ENCODE measurements at places on chromosomes 1 and 21.
A peak's percentile ranks its signal among the peaks of the same experiment; 100 is the strongest.

DNA sequence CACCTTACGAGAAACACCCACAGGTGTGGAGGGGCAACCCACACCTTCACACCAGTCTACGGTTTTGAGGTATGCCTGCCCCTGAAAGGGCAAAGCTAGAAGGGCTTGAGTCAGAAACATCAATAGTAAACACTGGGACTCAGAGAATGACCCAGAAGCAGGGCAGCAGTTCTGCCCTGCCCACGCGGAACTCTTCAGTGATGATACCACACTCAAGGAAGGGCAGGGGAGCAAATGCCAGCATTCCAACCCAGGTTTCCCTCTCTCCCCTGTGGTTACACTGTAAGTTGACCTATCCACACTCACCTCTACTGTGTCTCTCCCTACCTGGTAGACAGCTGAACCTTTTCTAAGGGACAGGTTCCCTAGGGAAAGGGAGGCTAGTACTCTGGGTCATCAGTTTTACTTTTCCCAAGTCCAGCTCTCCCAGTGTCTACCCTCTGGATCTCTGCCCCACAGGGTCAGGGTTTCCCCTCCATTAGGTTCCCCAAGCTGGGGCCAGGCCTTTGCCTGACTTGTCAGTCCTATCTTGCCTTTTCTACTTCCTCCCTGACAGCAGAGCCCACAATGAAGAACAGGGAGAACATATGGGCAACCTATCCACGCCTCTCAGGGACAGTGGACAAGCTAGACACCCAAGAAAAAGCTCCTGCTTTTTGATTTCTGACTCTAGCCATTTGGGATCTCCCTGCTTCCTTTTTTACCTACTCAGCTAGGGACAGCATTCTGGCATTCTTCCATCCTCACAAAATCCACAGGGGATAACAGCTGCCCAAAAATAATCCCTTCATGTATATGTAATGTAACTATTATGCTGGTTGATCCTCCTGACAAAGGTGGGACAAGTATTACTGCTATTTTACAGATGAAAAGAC is 3.0 kb downstream of the F11R start:
- no peak for DNase-seq

GRCh38 chr1:40185951-40186864 is 25.0 kb downstream of the RLF start:
- DNase-seq = no peak

GRCh38 chr1:31266547-31266946 is 26.9 kb upstream of the NKAIN1 start:
- DNase-seq = no peak

DNA sequence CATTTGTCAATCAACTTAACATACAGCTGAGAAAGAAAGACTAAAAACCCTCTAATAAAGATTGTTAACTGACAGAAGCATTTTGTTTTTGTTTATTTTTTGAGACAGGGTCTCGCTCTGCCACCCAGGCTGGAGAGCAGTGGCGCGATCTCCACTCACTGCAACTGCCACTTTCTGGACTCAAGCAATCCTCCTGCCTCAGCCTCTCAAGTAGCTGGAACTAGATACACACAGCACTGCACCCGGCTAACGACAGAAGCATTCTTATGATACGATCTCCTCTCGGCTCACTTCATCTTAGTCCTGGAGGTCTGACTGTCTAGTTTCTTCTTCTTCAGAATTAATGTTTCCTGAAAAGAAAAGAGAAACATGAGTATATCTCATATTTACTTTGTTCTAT is 23.5 kb downstream of the RSPH1 start:
- no peak for DNase-seq

GRCh38 chr1:23597635-23598388 is 38.5 kb upstream of the ID3 start:
- DNase-seq = peak; percentile 71

- DNase-seq = no peak
Observed at GRCh38 chr1:53627031-53627430, 111.9 kb downstream of the GLIS1 start.

DNA sequence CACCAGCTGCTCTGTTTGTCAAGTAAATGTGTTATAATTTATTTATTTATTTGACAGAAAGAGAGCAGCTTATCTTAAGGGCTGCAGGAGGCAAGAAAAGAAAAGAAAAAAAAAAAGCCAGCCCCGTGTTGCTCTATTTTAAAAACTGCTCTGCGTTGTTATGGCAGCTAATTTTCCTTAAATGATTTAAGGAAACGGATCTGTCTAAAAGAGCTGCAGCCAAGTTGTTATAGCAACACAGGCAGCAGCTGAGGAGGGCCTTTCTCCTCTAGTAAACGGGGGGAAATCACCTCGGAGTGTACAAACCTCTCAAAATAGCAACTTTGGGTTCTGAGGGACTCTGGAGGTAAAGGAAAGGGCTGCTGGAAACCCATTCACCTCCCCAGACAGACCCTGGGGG is 149.2 kb downstream of the BEND5 start:
- peak; percentile 11 for DNase-seq

GRCh38 chr21:46023555-46023954 is 42.0 kb downstream of the COL6A1 start:
- no peak for DNase-seq

DNA sequence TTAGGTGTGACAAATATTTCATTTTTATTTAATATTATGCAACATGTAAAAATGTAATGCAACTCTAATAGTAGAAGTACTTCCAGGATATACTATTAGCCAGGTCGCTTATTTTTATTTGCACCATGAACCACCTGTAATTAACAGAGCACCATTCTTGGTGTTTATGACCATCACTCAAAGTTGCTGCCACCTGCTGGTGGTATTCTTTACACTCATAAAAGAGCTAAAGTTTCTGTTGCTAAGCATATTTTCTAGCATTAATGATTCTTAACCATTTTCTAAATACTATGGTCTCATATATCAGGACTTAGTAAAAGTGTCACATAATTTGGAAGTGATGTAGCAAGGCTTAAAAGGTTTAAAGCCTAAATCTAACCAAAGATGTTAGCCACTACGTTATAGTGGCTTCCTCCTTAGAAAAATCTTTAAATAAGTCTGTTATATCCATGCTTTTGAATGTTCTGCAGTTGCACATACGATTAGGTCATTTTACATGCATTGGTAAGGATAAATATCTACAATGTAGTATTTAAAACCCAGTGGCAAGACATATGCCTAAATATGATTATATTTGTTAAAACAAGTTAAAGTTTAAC is 244.5 kb downstream of the NEGR1 start:
- peak; percentile 49 for DNase-seq

DNA sequence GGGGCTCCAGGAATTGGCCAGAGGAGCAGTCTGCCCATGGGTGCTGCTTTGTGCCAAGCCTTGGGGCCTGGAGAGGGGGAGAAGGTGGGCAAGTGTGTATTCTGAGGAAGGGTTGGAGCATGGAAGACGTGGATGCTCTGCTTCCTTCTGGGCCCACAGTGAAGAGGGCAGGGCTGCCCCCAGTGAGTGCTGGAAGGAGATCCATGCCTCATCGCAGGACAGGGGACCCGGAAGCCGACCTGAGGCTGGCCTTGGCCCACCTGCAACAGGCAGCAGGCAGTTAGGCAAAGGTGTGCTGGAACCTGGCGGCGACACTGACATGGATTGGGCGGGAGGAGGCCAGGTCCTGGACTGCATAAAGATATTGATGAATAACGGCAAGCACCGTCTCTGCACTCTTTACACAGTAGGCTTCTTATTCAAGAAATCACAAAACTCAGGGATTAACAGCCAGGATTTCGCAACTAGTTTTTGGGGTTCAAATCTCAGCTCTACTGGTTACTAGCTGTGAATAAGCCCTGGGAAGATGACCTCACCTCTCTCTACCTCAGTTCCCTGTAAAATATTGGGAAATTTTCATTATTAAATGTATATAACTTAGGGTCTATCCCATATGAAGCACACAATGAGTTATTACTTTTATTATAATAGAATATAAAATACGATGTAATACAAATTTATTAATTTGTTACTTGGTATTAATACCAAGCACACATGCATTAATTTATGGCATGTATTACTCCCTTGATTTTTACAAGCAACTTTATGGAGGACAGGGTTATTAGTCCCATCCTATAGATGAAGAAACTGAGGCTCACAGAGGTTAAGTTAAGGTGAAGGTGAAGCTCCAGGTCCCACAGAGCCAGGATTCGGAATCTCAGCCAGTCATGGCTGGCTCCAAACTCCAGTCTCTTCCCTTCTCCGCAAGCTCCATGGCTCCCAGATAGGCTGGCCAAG is 62.3 kb downstream of the DHRS3 start:
- no peak for DNase-seq

- DNase-seq = no peak
Observed at GRCh38 chr1:177146499-177146898, 18.0 kb downstream of the ASTN1 start.

- no peak for DNase-seq
Observed at GRCh38 chr1:157856538-157856937, 14.9 kb upstream of the CD5L start.

DNA sequence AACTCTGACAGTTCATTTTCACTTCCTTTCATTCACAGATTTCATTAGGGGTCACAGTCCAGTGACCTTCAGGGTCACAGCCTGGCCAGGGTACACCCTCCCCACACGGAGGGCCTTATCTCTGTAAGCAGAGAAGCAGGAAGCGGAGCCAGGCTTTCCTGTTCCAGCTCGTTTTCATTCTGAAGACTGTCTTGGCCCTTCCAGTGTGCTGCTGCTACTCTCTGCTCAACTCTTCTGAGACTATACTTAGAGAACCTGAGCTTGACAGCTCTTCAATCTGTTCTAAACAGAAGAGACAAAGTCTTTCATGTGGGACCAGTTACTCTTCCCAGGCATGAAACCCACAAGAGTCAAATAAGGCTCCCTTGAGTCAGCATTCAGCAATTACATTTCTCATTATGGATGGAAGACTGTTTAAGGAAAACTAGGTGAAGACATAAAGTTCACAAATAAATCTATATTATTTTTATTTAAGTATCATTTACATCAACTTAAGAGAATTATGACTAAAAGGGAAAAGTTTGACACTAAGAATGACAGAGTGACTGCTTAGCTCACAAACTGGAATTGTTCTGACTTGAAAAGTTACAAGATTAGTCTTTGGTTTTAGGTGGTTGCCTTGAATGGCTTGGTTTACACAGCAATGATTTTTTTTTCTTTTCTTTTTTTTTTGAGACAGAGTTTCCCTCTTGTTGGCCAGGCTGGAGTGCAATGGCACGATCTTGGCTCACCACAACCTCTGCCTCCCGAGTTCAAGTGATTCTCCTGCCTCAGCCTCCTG is 4.8 kb upstream of the TDRD10 start:
- no peak for DNase-seq

GRCh38 chr1:193558491-193559028 is 372.1 kb upstream of the B3GALT2 start:
- no peak for DNase-seq

DNA sequence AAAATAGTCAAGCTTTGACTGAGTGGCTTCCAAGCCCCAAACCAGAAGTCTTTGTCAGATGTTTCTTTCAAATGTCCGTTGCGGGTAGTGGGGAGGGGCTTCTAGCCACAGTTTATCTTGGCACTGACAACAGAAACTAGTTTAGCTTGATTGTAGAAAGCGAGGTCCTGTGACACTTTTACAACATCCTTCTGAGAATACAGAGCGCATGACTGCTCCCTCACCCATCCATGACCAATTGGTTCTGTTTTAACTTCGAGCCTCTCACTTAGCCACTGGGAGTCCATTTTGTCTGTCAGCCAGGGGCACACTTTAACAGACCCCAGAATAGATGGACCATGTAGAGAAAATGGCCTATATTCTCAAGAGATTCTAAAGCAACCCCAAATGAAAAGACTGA is 199.2 kb upstream of the ST6GALNAC5 start:
- DNase-seq = no peak

GRCh38 chr1:172154551-172154950 is 265.9 kb upstream of the C1orf105 start:
- no peak for DNase-seq

DNA sequence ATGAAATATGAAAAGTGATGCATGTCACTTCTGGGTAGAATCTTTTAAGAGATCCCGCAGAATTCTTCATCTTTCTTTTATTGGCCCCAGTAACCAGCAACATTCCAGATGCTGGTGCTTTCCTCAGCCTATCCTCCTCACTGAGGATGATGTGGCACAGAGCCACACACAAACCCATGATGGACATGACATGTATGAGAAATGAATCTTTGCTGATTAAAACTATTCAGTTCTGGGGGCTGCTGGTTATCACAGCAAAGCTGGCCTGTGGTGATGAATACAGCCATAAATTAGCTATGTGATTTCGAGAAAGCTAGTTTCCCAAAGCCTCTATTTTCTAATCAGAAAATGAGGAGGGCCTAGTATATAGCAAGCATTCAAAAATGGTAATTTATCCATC is 8.3 kb upstream of the ERICH3 start:
- no peak for DNase-seq

DNA sequence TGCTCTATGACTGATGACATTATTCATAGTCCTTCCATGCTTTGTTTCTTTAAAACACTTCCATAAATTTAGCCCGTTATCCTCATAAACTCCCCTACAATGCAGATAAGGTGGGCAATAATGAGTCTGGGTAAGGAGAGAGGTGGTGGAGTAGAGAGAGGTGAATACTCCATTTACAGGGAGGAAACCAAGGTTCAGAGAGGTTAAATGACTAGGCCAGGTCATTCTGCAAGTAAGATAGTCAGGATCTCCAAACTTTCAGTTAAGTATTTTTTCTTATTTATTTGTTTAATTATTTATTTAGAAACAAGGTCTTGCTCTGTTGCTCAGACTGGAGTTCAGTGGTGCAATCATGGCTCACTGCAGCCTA is 26.1 kb downstream of the PAFAH2 start:
- no peak for DNase-seq

DNA sequence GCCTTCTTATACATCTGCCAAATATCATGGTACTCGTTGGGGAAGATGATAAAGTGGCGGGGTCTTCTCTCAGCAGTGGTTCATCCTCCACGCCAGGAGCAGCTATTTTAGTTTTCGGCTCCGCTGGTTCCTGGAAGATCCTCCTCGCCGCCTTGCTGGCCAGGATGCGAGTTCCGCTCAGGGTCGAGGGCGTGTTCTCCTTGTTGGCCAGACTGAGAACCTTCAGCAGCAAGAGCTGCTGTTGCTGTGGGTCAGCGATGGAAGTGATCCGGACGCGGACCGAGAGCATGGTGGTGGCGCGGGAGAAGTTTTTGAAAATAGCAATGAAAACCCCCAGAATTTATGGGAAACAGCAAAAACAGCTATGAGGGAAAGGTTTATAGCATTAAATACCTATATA is 11.4 kb upstream of the CFAP126 start:
- DNase-seq = no peak

- DNase-seq = no peak
Observed at GRCh38 chr1:172630868-172631267, 28.0 kb upstream of the FASLG start.
